ENCODE measurements at places on chromosomes 16 and 17. TPM values are rescaled to one million over a fixed set of nuclear protein-coding genes. Genes with fewer than 3 reads are reported as not detected.

- no peak overlapping the region for H3K27ac ChIP-seq
- H3K4me3 ChIP-seq: no peak overlapping the region
- DNase-seq: no peak
- H3K36me3 ChIP-seq: peaks cover 13% of the 10 kb centered on the region
- H3K4me1 ChIP-seq: peaks cover 7% of the 10 kb centered on the region
Measured at GRCh38 chr16:89393738-89394406, 96.5 kb downstream of the ANKRD11 start.

- H3K27ac ChIP-seq: no peak overlapping the region
- H3K36me3 ChIP-seq: no peaks in the 10 kb centered on the region
- H3K4me1 ChIP-seq: no peaks in the 10 kb centered on the region
- H3K27me3 ChIP-seq: peaks cover 61% of the 10 kb centered on the region
- DNase-seq: no peak
Measured at GRCh38 chr17:77909816-77910215, 48.7 kb upstream of the TNRC6C start.

The CCDC144A gene
- 0.05 TPM for polyA plus RNA-seq

DNA sequence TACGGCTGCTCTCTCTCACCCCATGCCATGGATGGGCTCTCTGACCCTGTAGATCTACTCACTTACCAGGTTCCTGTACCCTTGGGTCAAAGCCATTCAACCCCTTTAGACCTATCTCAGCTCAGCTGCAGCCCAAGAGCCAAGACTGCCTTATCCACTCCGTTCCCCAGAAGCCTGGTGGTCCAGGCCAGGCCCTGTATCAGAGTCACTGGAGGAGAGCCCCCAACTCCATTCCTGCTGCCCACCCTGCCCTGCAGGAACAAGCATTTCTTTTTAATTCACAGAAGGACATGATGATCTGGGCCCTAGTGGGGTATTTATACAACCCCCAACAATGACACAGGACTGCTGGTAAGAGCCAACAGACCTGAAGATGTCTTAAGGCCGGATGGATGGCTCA is 76.8 kb downstream of the AIPL1 start:
- H3K36me3 ChIP-seq: no peaks in the 10 kb centered on the region
- H3K27me3 ChIP-seq: peaks cover 3% of the 10 kb centered on the region
- no peak for DNase-seq
- no peaks in the 10 kb centered on the region for H3K4me1 ChIP-seq

The HOXB9 gene
- not detected for polyA plus RNA-seq

- H3K27ac ChIP-seq: no peak overlapping the region
- no peaks in the 10 kb centered on the region for H3K27me3 ChIP-seq
- no peak overlapping the region for H3K4me3 ChIP-seq
Measured at GRCh38 chr16:79825002-79825401, 224.5 kb upstream of the MAF start.

DNA sequence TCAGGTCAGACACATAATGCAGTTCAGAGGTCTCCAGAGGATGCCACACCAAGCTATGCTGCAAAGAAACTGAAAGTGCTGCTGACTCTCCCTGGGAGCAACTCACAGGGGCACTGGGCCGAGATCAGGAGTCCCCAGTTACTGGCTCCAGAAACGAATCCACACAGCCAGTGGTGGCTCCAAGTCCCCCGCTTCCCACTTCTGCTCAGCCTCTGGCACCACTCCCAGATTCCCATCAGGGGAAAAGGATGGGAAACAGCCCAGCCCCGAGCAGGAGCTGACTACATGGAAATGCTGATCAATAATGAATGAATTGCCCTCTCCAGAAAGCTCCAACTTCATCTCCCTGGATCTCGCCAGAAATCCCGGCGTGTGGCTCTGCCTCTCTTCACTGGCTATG is 62.3 kb upstream of the CDH5 start:
- H3K27me3 ChIP-seq: no peaks in the 10 kb centered on the region
- H3K36me3 ChIP-seq: no peaks in the 10 kb centered on the region
- no peak overlapping the region for H3K4me3 ChIP-seq
- no peak for DNase-seq
- no peak overlapping the region for H3K27ac ChIP-seq

- no peaks in the 10 kb centered on the region for H3K27me3 ChIP-seq
- H3K4me3 ChIP-seq: peak within 1 kb of the TSS; percentile 95
- peak within 1 kb of the TSS; percentile 100 for H3K27ac ChIP-seq
- peaks cover 7% of the 10 kb centered on the region for H3K36me3 ChIP-seq
- peaks cover 26% of the 10 kb centered on the region for H3K4me1 ChIP-seq
Measured at GRCh38 chr17:17237026-17237799, at the start of gene FLCN. FLCN (minus strand) TSS chr17:17237168; CDS start chr17:17228137, 9,031 bp downstream.

The CNGB1 gene
- not detected for polyA plus RNA-seq

GRCh38 chr17:59763861-59764260 is 56.4 kb downstream of the VMP1 start:
- no peak overlapping the region for H3K4me3 ChIP-seq
- no peaks in the 10 kb centered on the region for H3K27me3 ChIP-seq
- H3K36me3 ChIP-seq: peaks cover 29% of the 10 kb centered on the region
- no peak overlapping the region for H3K27ac ChIP-seq

Measured in CD14-positive monocyte (primary cell).